Chondrocyte (in vitro differentiated cells): ENCODE measurements at places on chromosomes 3 and 15.

DNA sequence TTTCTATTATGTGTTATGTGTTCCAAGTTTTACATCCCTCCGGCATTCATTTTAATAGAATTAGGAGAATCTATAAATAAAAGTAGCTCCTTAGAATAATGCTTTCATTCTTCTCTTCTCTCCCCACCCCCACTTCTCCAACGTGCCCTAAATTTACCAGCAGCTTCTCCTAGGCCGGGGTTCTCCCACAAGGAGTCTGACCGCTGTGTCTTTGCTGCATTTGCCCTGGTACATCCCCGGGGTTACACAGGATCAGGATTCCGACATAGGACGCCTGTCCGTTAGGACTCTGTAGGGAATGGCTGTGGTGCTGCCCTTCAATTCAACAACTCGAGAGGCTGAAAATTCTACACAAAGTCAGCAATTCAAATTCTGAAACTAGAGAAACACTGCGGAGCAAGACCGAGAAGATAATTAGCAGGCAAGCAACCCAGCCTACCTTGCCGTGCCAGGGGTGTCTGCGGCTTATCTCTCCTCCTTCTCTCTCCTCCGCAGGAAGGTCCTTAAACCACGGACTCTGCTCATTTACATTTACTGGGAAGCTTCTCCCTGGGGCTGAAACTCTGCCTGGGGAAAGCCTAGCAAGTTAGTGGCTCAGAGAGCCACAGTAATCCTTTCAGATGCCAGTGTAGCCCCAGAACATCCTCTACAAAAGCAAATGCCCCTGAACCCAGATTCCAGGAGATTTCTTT is 18.8 kb downstream of the PCSK6 start:
- peaks cover 42% of the 10 kb centered on the region for H3K27me3 ChIP-seq
- no peak for DNase-seq
- H3K36me3 ChIP-seq, result peaks cover 2% of the 10 kb centered on the region

- no peak overlapping the region for H3K4me3 ChIP-seq
- H3K27ac ChIP-seq, result peak overlapping the region; percentile 89
- peaks cover 45% of the 10 kb centered on the region for H3K4me1 ChIP-seq
- peaks cover 3% of the 10 kb centered on the region for H3K36me3 ChIP-seq
- H3K27me3 ChIP-seq, result no peaks in the 10 kb centered on the region
These were observed 51.0 kb downstream of the FBLN2 start for GRCh38 chr3:13599887-13600450.

- H3K27ac ChIP-seq, result peak overlapping the region; percentile 97
- DNase-seq, result no peak
- H3K27me3 ChIP-seq, result no peaks in the 10 kb centered on the region
- H3K4me1 ChIP-seq, result peaks cover 67% of the 10 kb centered on the region
- H3K4me3 ChIP-seq, result peak overlapping the region; percentile 66
These were observed 20.4 kb downstream of the ISG20 start for GRCh38 chr15:88658972-88659931.

GRCh38 chr15:78044407-78045155 is 32.9 kb downstream of the TBC1D2B start:
- no peaks in the 10 kb centered on the region for H3K27me3 ChIP-seq
- H3K4me3 ChIP-seq, result no peak overlapping the region
- peaks cover 35% of the 10 kb centered on the region for H3K4me1 ChIP-seq
- peak overlapping the region; percentile 4 for H3K27ac ChIP-seq

DNA sequence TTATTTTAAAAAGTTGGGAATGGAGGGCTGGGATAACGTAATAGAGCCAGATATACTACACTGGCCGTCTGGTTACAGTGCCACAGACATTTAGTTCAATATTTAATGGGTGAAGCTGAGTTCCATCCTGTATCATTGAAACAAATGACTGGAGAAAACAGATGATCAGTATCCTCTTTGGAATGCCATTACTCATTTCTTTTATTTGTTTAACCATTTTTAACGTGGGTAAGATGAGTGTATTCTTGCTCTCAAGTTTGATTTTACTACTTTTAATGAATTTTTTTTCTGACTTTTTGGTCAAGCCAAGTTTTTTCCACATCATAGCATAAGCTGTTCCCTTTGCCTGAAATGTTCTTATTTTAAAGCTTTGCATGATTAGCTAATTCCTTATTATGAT is 53.9 kb upstream of the GRM7 start:
- no peaks in the 10 kb centered on the region for H3K27me3 ChIP-seq
- H3K4me3 ChIP-seq, result no peak overlapping the region
- DNase-seq, result no peak
